ENCODE measurements at places on chromosomes 13 and 19. TPM values are rescaled to one million over a fixed set of nuclear protein-coding genes. Genes with fewer than 3 reads are reported as not detected.

DNA sequence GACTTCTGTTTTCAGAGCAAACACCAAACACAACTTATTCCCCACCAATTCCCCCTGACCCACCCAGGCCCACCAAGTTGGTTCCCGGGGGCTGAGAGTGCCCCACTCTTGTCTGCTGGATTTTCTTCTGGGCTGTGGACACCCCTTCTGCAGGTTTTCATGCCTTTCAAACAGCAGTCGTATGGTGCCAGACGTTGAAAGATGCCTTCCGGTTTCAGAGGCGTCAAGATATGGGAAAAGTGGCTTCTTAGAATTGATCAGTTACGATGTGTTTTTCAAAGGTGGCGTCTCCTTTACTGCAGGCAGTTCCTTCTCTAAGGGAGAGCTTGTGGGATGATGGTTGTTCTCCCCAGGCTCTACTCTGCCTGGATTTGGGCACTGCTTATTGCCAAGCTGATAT lies 12.7 kb downstream of the CLEC11A start:
- no peak overlapping the region for H3K4me3 ChIP-seq
- no peaks in the 10 kb centered on the region for H3K36me3 ChIP-seq
- H3K4me1 ChIP-seq, result no peaks in the 10 kb centered on the region
- H3K27me3 ChIP-seq, result peaks cover 72% of the 10 kb centered on the region

- H3K27ac ChIP-seq, result no peak overlapping the region
- H3K27me3 ChIP-seq, result no peaks in the 10 kb centered on the region
- no peak for DNase-seq
- H3K4me3 ChIP-seq, result no peak overlapping the region
- H3K36me3 ChIP-seq, result no peaks in the 10 kb centered on the region
These were observed 121.5 kb upstream of the SLC10A2 start for GRCh38 chr13:103187721-103188156.

Gene FAM32A
- total RNA-seq, result 35.6 TPM

- DNase-seq, result no peak
- no peaks in the 10 kb centered on the region for H3K27me3 ChIP-seq
- H3K36me3 ChIP-seq, result no peaks in the 10 kb centered on the region
- H3K27ac ChIP-seq, result no peak overlapping the region
- H3K4me3 ChIP-seq, result no peak overlapping the region
These were observed 267.8 kb downstream of the KCNRG start for GRCh38 chr13:50283017-50283416.

DNA sequence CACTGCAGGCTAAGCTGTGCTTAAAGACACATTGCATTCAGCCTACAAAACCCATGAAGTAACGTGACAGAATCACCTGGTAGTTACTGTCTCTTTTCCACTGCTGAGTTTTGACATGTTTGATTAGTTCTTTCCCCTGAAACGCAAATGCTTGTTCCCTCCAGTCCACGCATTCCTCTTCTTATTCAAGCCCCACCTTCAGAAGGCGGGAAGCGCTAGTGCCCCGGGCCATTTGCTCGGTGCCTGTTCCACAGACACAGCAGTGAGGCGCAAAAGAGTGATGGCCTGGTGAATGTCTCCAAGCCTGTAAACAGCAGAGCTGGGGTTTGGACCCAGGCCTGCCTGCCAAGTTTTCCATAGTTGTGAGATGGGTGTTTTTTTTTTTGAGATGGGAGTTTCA lies 10.9 kb downstream of the ACP4 start:
- peaks cover 16% of the 10 kb centered on the region for H3K4me1 ChIP-seq
- no peak overlapping the region for H3K27ac ChIP-seq
- H3K36me3 ChIP-seq, result peaks cover 52% of the 10 kb centered on the region
- H3K4me3 ChIP-seq, result no peak overlapping the region
- no peaks in the 10 kb centered on the region for H3K27me3 ChIP-seq

DNA sequence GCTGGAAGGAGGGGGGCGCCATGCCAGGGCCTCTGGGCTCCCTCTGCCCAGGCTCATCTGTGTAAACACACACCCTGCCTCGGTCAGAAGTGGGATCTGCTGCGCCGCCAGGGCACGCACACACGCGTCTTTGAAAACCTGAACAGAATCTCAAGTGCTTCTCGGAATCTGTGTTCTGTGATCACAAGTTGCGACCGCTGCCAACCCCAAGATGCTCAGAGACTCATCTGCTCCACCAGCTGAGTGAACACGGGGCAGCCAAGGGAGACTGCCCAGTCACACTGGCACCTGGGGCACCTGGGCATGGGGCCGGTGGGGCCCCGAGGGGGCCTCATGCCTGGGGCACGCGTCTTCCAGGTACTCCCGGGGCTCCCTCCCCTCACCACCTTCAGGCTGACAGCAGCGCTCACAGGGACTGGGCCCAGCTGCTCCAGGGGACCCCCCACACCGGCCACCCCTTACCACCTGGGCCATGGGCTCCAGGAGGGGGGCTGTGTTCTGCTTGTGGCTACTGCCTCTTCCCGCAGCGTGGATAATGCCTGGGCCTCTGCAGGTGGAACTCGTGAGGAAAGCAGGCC lies 59.0 kb downstream of the KLF2 start:
- H3K4me1 ChIP-seq, result peaks cover 59% of the 10 kb centered on the region
- H3K27me3 ChIP-seq, result no peaks in the 10 kb centered on the region
- DNase-seq, result no peak
- H3K36me3 ChIP-seq, result peaks cover 34% of the 10 kb centered on the region

DNA sequence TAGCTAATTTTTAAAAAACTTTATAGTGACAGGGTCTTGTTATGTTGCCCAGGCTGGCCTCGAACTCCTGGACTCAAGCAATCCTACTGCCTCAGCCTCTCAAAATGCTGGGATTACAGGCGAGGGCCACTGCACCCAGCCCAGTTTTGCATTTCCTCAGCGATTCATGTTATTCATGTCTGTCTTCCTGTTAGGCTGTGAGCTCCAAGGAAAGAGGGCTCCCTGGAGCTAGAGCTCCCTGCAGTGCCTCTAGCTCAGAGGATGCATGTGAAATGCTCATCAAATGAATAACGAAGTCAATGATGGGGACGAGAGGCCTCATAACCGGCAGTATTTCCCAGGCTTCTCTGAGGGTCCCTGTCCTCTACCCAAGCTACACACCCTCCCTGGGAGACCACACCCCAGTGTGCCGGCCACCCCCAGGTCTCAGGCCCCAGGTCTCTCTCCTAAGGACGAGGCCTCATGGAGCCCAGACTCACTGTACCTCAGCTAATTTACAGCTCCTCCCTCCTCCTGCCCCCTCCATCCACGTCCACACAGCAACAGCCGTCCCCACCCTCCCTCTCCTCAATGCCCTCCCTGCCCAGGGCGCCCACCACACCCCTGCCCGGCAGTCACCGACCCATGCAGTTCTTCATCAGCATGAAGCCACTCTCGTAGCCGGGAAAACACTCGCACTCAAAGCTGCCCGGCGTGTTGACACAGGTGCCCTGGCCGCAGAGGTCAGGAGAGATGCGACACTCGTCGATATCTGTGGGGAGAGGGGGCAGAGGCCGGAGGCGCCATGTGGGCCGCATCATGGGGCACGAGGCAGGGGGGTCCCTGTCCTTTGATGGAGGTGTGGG lies 28.5 kb downstream of the FBN3 start:
- H3K4me3 ChIP-seq, result no peak overlapping the region
- H3K27me3 ChIP-seq, result no peaks in the 10 kb centered on the region
- no peak for DNase-seq
- H3K36me3 ChIP-seq, result no peaks in the 10 kb centered on the region
- H3K27ac ChIP-seq, result no peak overlapping the region

DNA sequence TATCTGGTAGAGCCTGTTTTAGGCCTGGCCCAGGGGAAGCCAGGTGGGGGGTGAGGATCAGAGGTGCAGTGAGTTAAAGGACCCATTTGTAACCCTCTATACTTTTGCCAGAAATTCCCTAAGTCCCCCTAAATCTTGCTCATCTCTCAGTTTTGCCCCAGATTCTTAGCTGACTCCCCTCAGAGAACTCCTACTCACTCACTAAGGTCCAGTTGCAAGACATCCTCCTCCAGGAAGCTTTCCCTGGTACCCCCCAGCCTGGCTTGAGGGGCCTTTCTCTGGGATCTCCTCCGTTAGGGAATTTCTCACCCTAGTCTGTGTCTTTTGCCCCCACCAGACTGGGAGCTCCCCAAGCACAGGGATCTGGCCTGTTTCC lies 1.9 kb downstream of the TSKS start:
- H3K4me3 ChIP-seq, result no peak overlapping the region
- peak overlapping the region; percentile 76 for H3K27ac ChIP-seq
- DNase-seq, result no peak
- H3K27me3 ChIP-seq, result no peaks in the 10 kb centered on the region
- peaks cover 13% of the 10 kb centered on the region for H3K4me1 ChIP-seq

Measured in heart left ventricle (tissue), 16 donors.